Stimulated activated CD8-positive, alpha-beta memory T cell treated with anti-CD3 and anti-CD28 coated beads, Interleukin-2, amount 100 ng/mL, for 1 hour (primary cell): ENCODE measurements at places on chromosomes 7 and 10.

DNA sequence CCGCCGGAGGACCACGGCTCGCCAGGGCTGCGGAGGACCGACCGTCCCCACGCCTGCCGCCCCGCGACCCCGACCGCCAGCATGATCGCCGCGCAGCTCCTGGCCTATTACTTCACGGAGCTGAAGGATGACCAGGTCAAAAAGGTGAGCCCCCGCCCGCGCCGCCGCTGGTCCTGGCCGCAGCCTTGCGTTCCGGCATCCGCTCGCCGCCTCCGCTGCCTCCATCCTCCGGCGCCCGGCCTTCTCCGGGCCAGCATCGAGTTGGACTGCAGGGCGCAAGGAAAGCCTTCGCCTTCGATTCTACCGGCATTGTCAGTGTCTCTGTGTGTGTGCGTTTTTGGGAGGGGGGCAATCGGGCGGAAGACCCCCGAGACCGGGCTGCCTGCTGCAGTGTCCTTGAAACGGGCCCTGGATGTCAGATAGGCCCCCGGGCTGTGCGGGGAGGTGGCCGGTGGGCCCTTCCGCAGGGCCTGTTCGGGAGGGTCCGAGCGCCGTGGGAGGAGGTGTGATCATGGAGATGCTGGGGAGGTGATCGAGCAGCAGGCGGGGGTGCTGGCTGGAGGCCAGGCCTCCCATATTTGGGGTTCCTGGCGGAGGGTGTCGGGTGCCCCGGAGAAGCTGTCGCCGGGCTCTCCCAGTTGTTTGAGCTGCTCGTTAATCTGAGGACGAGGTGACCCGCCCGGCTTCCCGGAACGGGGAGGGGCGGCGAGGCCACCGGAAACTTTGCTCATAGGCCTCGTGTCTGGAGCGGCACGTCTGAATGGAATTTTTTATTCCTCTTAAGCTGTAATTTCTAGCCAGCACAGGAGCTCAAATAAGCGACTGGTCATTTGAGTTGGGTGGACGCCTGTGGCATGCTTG lies 40.8 kb downstream of the HK1 start:
- peak; percentile 65 for DNase-seq

DNA sequence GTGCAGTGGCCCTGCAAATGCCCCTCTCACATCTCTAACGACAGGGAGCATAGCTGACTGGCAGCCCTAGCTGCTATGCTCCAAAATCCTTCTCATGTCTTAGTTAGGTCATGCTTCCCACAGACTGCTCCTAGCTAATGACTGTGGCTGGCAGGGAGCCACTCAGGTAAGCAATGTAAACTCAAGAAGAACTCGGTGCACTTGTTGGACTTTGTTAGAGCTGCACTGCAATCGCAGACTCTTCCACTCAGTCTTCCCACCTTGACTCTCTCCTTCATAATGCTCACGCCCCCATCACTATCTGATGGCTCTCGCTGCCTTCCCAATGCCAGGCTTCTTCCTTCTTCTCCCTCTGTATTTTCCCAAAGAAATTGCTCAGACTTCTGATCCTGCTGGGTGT lies 24.0 kb downstream of the OR9A2 start:
- no peak for DNase-seq

GRCh38 chr7:63046612-63047011 lies 952.0 kb upstream of the ZNF722 start:
- no peak for DNase-seq

- no peak for DNase-seq
Observed at GRCh38 chr10:42962110-42962901, 114.6 kb upstream of the RET start.

DNA sequence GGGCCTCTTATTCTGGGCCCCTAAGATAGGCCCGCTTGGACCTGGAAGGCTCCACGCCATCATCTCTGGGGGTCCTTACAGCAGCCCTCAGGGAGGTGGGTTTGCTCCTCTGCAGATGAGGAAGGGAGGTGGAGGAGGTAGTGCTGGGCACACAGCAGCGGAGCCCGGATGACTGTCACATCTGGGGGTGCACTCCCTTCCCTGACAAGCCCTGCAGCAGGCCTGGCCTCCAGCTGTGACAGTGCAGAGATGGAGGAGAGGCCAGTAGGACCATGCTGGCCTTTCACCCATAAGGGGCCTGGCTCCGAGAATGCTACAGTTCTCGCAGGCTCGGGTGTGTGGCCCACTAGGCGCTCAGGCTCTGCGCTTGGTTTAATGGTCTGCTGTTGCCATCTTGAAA lies 9.2 kb downstream of the GDF2 start:
- DNase-seq, result no peak

GRCh38 chr7:92763636-92764423 lies 72.5 kb downstream of the CDK6 start:
- no peak for DNase-seq

GRCh38 chr10:10498781-10499180 lies 518.9 kb upstream of the CELF2 start:
- no peak for DNase-seq

- DNase-seq, result no peak
Observed at GRCh38 chr7:74405191-74405898, 48.4 kb upstream of the GTF2IRD1 start.

DNA sequence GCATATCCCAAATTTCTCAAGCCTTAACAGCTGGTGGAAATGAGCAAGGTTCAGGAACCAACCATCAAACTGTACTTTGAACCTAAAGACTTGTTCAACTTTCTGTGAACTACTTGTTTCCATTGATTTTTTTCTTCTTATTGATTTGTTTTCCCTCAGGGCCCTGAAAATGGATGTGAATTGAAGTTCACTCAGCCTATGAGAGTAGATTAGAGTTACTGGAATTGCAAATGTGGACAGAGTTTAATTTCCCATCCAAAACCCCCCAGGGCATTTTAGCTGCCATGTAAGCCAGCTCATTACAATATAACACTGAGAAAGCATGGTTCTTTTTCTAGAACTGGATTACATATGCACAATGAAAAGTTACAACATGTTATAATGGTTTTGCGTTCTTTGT lies 1105.7 kb downstream of the REEP3 start:
- DNase-seq, result no peak

DNA sequence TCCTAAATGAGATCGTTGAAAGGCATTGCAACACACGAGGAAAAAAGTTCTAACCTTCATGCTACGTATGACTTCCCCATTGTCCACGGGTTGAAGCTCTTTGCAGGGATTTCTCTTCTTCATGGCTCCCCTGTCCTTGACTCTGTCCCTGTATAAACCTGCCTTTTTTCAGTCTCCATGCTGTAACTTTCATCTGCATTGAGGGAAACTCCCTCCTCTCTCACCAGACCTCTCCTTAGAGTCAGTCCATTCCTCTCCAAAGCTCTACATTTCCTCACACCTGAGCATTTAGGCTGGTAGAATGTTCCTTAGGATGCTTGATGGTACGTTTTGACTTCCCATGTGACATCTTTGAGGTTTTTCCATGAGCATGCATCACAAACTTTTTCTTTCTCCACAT lies 134.2 kb upstream of the FAM171A1 start:
- DNase-seq, result no peak
